IPS DF 19.7 (cell line): ENCODE measurements at places on chromosomes 2 and 18.
A peak's percentile ranks its signal among the peaks of the same experiment; 100 is the strongest.

DNA sequence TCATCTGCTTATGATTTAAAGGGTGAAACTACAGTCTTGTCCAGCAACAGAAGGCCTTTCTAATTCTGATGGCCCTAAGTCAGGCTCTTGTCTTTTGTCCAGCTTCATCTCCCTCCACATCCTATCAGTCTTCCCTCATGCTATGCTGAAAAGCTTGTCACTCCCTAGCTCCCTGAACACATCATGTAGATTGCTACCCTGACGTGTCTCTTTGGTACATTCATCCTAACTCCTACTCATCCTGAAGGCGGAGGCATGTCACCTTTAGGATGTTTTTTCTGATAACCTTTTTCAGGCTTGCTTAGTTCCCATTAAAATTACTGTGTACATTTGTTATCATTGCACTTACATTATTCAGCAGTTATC, 78.4 kb upstream of the ARL5A start:
- no peak for DNase-seq

DNA sequence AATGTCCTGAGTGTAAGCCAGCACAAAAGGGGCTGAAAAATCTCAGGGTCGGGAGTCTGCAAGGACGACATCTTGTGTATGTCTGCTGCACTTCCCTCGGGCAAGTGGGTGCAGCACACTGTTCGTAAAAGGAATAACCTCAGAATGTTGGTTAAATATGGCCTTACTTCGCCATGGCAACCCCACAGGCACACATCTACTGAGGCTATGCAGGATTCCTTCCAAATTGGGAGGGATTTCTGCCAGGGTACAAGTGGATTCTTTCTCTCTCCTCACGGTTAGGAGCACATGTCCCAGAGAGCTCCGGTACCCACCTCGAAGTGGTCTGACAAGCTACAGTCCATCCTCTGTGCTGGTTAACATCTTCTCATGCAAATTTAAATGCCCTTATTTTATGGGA, 277.7 kb upstream of the PXDN start:
- DNase-seq: no peak

- DNase-seq: no peak
These were observed 134.4 kb downstream of the MBP start for GRCh38 chr18:76997951-76998808.

DNA sequence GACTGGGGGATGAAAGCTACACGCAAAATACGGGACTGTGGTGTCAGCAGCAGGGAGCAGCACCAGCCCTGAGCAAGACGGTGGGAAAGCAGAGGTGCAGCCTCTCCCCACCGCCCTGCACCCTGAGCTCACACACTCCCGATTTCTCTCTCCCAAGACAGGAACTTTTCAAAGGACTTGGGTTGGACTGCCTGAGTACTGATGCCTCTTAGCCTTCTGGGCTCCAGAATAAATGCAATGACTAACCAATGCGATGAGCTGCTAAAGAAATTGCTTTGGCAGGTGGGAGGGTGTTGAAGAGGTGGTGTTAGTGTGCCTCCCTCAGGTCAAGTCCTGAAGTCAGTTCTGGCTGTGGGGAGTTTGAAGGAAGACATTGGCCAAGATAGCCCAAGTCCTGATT, 9.6 kb downstream of the TRIM54 start:
- peak; percentile 57 for DNase-seq

- no peak for DNase-seq
These were observed 64.8 kb upstream of the PID1 start for GRCh38 chr2:229335877-229336346.

DNA sequence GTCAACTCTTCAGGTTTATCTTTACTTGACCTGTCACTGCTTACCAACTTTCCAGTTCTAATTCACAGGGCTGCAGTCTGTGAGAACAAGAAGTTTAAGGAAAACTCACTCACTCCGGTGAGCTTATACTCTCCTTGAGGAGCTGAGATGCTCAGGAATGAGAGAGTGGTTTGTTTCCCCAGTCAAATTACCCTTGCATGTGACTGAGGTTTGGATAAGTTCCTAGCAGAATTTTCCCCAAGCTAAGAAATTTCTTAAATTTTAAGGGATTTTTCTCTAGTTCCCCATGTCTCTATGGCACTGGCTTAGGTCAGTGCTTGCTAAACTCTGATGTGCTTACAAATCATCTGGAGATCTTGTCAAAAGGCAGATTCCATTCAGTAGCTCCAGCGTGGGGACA, 12.8 kb upstream of the CCDC85A start:
- DNase-seq: no peak

DNA sequence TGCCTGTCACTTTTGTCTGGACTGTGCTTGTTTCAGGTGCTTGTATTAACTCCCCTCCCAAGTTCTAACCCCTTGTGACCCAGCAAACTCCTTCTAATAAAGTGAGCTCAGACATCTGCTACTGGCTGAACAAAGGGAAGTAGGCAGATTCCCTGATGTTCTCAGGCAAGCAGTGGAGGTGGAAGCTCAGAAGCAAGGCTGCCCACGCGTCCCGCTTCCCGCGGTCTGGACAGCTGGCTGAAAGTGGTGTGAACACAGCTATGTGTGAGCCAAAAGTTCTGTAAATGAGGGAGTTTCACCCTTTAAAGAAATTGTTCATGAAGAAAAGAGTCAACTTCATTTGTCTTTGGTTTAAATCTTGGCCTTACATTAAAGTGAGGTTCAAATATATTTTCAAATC, 40.0 kb downstream of the NAPG start:
- no peak for DNase-seq

DNA sequence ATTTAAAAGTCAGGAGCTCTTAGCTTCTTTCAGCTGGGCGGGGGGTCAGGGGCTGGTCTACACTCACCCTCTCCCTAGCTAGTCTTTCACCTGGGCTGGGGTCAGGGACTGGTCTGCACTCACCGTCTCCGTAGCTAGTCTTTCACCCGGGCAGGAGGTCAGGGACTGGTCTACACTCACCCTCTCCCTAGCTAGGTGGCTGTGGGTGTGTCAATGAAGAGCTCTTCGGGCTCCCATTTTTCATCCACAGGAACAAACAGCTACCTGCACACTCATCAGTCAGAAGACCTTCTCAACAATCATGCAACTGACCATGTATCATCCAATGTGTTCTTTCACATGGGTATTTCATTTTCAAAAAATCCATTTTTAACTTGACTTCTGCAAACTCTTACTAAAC, 8.0 kb downstream of the CHST10 start:
- no peak for DNase-seq

- no peak for DNase-seq
These were observed 64.4 kb downstream of the IL1R2 start for GRCh38 chr2:102056079-102056581.

DNA sequence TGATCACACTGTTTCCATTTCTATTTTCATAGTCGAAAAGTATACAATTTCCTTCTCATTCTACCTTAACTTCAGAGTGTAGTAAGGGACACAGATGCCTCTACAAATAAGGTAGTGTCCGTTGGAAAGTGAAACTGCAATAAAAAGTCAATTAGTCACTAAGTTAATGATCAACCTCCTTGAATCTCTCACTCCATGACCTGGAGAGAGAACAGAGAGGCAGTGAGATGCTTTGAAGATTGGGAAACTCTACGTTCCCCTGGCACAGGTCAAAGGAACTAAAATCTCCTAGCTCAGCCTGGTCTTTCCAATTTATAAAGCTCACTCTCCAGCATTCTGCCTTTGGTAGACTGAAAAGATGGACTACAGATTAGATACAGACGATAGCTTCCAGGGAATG, 153.8 kb upstream of the ACAA2 start:
- DNase-seq: no peak

- DNase-seq: no peak
These were observed 56.5 kb downstream of the TCF7L1 start for GRCh38 chr2:85189606-85190270.

DNA sequence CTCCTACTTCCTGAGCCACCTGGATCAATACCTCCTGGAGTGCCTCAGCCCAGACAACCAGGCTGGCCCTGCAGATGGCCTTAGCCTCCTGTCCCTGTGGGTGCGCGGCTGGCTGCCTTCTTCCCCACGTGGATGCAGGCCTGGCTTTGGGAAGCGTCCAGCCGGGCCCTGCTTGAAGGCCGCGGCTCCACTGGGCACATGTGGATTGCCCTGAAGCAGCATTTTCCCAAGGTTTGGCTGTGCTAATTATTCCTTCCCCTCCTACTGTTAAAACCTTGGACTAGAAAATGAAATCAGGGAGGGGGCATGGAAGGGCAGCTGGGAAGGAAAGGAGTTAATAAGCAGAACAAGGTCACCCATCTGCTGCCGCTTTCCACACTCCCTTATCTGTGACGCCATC, 143.0 kb upstream of the GATA6 start:
- DNase-seq: no peak

DNA sequence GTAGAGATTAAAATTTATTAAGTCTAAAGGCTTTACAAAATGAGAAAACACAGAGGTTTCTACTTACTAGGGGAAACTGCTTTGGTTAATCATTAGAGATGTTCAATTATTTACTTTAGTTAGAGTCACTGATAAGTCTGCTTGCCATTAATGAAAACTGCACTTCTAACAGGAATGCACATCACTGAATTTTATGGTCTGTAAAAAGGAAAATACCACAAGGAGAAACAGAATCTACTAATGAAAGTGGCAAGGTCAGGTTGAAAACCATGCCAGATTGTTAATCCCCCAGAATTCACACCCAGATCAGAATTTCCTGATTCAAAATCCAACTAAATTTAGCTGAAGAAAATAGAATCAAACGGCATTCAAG, 90.5 kb upstream of the GRB14 start:
- no peak for DNase-seq

- no peak for DNase-seq
These were observed 82.6 kb upstream of the ST8SIA3 start for GRCh38 chr18:57269756-57270155.

GRCh38 chr2:46806526-46806925, 109.1 kb downstream of the MCFD2 start:
- DNase-seq: no peak

DNA sequence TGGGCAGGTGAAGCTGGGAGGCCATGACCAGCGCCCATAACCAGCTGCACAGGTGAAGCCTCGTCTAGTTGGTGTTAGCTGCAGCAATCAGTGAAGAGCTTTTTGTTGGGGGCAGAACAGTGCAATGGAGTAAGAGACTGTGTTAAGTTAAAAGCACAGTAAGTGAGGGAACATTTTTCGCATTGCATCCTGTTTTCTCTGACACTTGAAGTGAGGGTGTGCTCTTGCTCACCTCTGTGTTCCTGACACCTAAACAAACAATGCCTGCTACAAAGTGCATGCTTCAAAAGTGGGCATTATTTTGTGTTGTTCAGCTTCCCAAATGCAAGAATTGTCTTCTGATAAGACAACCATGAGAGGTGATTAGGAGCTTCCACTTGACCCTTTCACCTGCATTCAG, 324.0 kb upstream of the ACVR2A start:
- no peak for DNase-seq

- DNase-seq: no peak
These were observed 816.2 kb downstream of the CBLN2 start for GRCh38 chr18:71727909-71728308.

DNA sequence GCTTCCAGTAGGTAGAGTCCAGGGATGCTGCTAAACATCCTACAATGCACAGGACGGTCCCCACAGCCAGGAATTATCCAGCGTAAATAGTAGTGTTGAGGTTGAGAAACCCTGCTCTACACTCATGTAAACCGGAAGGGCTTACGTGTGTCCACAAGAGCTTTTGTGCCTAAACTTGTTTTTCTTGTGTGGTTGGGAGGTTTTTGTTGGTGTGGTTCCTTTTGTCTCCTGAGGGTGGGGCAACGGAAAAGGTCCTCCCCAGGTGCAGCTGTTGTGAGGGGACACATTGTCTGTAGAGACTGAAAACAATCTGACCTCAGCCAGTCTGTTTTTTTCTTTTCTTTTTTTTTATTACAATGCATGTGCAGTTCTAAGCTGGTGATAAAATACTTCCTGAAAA, 72.7 kb upstream of the MGAT5 start:
- no peak for DNase-seq

- no peak for DNase-seq
These were observed 678.7 kb downstream of the EPHA4 start for GRCh38 chr2:220893411-220893810.

GRCh38 chr18:48914581-48915251, 36.0 kb downstream of the SMAD7 start:
- DNase-seq: no peak

DNA sequence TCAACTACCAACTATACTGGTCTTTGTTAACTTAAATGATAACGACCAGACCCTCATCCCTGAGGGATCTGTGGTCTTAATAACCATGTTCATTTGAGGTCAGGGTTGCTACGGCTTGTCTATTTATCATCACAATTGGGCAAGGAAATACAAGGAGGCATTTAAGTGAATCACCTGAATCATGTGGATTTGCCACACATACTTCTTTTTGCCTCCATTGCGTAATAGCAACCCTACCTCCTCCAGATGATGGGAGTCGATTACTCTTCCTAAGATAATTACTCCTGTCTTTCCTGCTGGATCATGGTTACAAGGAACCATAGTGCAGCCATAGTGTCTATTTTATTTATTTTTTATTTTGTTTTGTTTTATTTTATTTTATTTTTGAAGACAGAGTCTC, 42.2 kb downstream of the TAF4B start:
- DNase-seq: no peak

- DNase-seq: no peak
These were observed 130.1 kb downstream of the SMAD7 start for GRCh38 chr18:48820483-48821250.

GRCh38 chr2:212797484-212798205, 259.0 kb upstream of the ERBB4 start:
- DNase-seq: no peak

DNA sequence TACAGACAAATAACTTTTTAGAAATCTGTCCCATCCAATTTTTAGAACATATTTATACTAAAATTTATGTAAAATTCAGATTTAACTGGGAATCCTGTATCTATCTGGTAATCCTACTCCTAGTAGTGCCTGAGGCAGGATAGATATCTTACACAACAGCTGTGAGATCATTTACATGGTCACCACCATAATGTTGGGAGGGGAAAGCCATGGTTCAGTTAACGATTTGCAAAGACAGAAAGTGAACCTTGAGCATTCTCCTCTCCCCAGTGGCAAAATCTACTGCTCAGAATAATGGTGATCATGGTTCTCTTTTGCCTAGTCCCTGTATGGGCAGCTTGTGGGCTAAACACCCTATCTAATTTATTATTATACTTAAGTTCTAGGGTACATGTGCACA, 7.7 kb upstream of the TMEM247 start:
- DNase-seq: no peak
